T-helper 2 cell treated with Interferon-gamma antibody and Interleukin-4, amounts not matched to agents 5 μg/mL and 100 μg/mL, for 36 hours (primary cell): ENCODE measurements at places on chromosomes 11 and 22.

GRCh38 chr11:74018331-74019005 is 9.6 kb upstream of the UCP3 start:
- DNase-seq = no peak

DNA sequence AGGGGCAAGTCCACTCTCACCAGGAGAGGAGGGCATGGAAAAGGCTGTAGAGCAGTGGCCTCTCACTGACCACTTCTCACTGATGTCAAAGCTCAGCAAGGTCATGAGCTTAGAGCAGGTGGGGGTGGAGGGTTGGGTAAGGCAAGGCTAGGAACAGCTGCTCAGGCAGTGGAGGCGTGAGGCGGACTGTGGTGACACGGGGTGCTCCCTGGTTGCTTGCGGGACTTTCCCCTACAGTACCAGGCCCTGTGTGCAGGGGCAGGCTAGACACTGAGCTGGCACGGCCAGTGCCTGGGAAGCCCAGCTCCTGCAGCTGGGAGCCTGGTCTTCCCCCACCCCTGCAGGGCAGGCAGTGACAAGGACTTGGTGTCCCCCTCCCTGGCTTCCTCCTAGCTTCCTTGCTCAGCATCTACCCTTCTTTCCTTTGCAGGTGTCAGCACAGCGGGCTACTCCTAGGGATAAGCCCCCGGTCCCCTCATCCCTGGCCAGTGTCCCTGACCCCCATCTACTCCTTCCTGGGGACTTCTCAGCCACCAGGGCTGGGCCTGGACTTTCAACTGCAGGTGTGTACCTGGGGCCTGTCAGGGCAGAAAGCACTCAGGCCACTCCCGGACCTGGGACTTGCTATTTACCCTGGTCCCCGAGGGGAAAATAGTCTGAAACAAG is 45.6 kb downstream of the PISD start:
- peak; percentile 48 for DNase-seq

DNA sequence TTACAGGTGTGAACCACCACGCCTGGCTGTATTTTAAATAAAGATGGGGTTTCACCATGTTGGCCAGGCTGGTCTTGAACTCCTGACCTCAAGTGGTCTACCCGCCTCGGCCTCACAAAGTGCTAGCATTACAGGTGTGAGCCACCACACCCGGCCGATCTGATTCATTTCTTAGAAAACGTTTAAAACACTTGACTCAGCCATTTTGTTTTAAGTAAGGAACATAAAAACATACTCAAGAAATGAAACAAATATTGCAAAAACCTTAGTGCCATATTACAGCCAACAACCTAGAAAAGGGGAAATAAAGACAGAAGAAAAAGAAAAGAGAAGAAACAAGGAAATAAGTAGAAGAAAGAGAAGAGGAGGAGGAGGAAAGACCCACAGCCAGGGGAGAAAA is 17.4 kb downstream of the LRFN4 start:
- DNase-seq = no peak

DNA sequence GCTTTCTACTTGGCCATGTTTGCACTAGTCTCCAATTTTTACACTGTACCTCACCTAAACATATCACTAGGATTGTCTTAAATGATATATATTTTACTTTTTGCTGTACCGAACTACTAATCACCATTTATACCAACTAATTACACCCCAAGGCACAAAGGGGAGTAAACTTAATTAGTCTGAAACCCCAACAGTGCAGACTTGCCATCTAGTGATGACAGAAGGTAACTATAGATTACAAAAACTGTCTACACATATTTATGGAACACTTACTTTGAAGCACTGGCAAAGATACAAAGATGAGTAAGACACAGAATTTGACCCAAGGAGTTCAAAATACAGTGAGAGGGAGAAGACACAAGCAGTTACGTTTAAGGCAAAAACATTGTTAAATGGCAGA is 139.7 kb downstream of the CNTN5 start:
- DNase-seq = no peak

DNA sequence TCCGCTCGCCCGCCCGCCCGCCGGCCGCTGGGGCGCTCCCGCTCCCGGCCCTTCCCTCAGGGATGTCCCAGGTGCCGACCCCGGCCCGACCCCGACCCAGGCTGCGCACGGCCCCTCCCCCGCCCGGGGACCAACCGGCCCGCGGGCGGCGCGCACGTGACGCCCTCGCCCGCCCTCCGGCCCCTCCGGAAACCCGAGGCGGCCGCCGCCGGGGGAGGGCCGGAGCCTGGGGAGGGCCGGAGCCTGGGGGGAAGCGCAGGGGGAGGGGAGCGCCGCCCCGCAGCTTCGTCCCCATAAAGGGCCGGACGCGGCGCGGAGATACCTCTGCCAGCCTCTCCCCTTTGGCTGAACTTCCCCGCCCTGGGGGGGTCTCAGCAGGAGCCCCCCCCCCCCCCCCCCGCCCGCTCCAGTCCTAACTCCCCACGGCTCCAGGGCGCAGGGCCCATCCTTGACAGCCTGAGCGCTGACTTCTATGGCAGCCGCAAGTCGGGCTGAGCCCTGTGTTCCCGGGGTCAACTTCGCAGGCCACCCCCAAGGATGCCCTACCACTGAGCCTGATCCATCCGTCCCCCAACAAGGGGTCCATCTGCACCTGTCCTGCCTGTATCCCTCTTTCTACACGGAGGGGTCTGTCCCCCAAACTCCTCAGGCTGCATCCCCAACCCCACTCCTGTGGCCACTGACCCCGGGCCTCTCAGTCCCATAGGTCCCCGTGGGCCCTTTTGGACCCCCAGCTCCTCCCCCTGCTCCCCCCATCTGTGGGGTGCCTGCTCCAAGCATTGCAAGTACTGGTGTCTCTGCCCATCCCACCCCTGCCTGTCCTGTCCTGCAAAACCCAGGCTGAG is at the start of gene MAPK12:
Gene MAPK12, minus strand, starts transcription at position 69 of the 845 bp plus-strand sequence. CDS start 174 bp downstream, outside the sequence.
- DNase-seq = no peak

DNA sequence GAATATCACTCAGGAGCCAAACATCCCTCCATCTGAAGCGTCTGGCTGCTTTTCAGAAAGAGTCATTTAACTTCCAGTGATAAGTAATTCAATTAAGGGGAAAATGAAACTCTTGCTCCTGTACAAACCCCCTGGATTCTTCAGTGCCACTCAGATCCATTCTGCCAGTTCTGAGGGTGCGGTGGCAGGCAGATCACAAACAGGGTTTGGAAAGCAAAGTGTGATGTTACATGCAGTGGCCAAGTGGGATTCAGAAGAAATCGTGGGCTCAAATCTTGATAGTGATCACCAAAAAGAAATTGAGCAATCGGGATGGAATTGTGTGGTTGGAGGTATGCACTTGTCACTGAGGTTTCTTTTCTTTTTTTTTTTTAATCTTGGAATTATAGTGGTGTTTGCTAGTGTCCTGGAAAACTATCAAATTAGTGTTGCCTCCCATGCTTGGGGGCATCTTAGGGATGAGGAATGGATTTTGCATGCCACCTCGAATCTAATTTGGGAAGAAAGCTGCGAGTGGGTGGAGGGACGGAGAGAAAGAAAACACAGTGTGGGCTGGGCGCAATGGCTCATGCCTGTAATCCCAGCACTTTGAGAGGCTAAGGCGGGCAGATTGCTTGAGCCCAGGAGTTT is 22.5 kb upstream of the RTL6 start:
- no peak for DNase-seq

DNA sequence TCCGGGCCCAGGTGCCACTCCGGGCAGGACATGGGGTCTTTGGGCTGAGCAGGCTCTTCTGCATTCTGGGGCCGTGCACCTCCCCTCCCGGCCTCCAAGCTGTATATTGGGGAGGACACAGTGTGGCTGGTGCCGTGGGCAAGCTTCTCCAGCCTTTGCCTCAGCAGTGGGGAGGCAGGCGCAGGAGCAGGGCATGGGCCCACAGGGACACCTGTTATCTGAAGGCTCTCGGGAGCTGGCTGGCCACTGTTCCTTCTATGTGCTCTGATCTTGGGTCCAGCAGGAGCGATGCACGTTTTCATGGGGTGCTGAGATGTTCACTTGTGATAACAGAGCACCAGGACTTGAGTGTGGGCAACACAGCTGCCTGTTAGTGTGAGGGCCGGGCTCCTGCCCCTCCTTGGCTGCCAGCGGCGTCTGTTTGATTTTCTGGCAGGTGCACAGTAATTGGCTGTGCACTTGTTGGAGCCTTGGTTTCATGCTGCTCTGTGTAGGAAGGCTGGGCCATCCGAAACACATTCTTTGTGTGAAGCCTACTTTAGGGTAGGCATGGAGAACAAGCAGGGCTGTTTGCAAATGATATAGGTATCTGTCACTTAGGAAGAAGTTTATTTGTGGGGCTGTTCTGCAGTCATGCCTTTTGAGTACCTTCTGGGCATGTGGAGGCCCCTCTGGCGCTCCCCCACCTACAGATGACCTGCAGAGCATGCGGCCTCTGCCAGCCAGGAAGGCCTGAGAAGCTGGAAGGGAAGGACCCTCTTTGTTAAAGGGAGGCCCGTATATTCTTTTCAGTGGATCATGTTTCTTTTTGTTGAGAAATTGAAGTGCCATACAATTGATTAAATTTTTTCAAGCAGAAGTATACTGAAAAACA is 201.5 kb downstream of the TBC1D22A start:
- DNase-seq = no peak

DNA sequence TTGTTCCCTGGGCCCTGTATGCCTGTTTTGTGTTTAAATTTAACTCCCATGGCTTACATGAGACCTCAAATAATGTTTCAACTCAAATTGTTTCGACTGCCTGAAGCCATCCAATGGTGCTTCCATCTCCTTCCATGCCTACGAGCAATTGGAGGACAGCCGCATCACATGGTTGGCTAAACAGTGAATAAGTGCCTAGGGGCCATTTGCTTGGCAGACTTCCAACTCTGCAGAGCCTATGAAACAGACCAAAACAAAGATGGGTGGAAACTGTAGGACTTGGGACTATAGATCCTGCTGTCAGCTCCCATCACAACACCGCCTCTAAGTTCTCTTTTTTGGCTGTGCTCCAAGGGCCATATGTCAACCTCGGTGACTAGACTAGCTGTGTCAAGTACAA is 84.1 kb downstream of the PARVA start:
- no peak for DNase-seq

GRCh38 chr22:35430897-35431322 is 31.0 kb downstream of the MCM5 start:
- DNase-seq = peak; percentile 45

GRCh38 chr11:746289-747157 is 741 bp upstream of the TALDO1 start:
- no peak for DNase-seq

DNA sequence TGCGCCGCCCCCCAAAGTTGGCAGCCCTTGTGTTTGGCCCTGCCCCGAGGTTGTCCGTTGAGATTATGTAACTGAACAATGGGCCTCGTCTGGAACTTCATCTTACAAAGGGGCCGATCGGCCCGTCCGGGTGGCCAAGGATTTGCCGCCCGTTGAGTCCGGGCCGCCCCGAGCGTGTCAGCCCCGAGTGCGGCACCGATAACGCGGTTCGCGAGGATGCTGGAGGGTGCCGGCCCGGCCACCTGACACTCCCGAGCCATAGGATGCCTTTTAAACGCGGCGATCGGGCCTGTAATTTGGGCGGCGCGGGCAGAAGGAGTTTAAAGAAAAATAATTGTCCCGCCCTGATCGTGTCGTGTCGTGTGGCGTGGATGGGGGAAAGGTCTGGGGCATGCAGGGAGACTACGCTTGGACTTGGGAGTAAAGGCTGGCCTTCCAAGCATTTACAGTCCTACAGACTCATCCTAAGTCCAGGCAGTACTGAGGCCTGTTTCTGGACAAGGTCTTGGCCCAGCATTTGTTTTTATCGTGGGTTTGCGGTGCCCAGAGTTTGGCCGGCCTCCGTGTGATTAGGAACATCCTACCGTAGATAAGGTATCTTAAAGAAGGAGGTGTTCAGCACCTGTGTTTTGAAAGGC is 1.3 kb downstream of the WEE1 start:
- no peak for DNase-seq

- DNase-seq = no peak
Observed at GRCh38 chr11:88384669-88385005, 47.1 kb upstream of the CTSC start.

DNA sequence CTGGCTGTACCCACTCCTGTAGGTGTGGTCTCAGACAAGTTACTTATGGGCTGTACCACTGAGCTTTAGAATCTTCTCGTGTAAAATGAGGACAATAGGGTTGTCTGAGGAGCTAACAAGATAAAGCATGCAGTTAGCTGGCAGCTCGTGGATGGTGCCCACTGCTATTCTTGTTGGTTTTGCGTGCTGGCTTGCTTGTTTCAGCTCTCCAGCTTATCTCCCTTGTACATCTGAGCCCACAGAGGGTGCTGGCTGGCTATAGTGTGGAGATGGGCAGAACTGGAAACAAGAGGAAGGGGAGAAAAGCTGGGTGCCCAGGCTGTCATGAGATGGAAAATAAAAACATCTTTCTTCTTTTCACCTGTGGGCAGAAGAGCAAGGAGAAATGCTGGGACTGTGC is 46.5 kb upstream of the GALNT18 start:
- no peak for DNase-seq

GRCh38 chr11:6385046-6385777 is 5.1 kb upstream of the SMPD1 start:
- DNase-seq = no peak

GRCh38 chr11:117071344-117071787 is 26.9 kb downstream of the SIK3 start:
- DNase-seq = no peak

DNA sequence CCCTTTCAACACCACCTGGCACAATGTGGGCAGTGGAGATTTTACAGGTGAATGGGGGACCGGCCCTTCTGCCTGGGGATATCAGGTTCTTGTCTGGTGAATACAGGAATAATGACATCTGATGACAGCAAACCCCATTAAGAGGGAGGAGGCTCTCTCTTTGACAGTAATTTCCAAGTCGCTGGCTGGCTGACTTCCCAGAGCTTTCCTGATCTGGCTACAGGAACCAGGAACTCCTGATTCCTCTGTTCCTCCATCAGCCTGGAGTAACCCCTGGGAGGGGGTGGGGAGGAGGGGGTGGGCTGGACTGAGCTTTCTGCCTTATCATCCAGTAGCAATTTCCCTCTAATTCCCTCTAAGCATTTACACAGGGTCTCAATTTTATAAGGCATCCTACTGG is 3.7 kb upstream of the MIEF1 start:
- no peak for DNase-seq

DNA sequence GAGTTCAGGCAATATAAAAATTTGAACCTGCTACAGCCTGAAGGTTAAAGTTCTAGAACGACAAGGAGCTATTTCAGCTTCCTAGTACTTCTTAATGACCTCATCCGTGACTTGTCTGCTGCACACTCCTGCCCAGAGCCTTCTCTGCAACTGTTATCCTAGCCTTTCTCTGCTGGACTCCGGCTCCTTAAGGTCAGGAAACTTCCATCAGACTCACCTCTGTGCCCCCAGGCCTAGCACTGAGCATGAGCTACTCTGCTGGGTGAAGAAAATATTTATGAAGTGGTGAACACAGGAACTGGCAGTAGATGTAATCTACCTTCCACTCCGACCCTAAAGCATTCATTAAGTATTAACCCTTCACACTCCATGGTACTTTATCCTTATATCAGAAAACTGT is 18.4 kb downstream of the CSNK2A3 start:
- DNase-seq = no peak
